ENCODE measurements at places on chromosomes 1 and 21. TPM values are rescaled to one million over a fixed set of nuclear protein-coding genes. Genes with fewer than 3 reads are reported as not detected.

Gene PRAMEF11
- total RNA-seq: not detected

Gene ERMAP
- 9.3 TPM for total RNA-seq

Gene OPTC
- not detected for total RNA-seq

Gene FAM72B
- 1.7 TPM for total RNA-seq

Gene KRTAP21-2
- total RNA-seq: not detected
